ENCODE measurements at places on chromosomes 2 and 18.

DNA sequence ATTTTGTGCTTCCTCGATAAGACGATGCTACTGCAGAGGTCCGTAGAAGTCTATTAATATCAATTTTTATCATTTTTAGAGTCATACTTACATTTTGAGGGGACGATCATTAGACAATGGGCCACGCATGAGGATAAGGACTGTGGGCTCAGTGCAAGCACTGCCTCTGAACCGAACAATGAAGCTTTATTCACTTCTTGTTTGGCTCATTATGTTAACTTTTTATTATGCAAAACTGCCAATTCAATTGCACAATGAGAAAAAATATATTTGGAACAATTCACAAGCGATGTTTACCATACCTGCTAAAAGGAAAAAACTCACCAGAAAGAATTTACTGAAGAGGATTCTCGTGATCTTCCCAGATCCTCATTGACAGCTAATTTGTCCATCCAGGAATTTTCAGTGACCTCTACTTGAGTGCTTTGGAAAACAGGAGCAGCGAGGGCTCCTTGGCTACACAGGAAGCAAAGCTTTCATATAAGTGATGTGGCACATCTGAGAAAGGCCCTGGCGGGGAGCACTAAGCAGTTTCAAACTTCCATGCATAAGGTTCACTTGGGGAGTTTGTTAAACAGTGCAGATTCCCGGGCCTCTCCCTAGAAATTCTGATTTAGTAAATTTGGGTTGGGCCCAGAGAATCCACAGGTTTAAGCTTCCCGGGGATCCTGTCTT, 13.3 kb upstream of the CAPN13 start:
- DNase-seq = no peak

DNA sequence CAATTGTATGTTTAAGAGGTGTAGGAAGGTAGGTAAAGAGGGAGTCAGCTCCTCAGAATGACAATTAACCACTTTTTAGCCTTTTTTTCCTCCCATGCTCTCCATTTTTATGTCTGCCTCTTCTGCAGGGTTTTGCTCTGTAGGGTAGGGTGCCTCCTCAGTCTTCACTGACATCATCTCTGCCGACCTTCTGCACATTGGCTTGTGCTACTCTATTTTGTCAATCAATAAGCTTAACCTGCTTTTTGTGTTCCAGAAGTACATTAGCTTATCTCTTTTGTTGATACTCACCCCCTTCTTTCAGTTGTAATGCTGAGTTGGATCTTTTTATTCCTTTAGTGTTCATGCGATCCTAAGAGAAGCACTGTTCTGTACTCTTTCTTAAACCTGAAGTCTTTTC, 323.2 kb downstream of the RDH14 start:
- no peak for DNase-seq

GRCh38 chr2:129744649-129745048, 234.8 kb upstream of the RAB6C start:
- no peak for DNase-seq

GRCh38 chr18:57941841-57942489, 102.1 kb upstream of the NEDD4L start:
- DNase-seq = no peak

DNA sequence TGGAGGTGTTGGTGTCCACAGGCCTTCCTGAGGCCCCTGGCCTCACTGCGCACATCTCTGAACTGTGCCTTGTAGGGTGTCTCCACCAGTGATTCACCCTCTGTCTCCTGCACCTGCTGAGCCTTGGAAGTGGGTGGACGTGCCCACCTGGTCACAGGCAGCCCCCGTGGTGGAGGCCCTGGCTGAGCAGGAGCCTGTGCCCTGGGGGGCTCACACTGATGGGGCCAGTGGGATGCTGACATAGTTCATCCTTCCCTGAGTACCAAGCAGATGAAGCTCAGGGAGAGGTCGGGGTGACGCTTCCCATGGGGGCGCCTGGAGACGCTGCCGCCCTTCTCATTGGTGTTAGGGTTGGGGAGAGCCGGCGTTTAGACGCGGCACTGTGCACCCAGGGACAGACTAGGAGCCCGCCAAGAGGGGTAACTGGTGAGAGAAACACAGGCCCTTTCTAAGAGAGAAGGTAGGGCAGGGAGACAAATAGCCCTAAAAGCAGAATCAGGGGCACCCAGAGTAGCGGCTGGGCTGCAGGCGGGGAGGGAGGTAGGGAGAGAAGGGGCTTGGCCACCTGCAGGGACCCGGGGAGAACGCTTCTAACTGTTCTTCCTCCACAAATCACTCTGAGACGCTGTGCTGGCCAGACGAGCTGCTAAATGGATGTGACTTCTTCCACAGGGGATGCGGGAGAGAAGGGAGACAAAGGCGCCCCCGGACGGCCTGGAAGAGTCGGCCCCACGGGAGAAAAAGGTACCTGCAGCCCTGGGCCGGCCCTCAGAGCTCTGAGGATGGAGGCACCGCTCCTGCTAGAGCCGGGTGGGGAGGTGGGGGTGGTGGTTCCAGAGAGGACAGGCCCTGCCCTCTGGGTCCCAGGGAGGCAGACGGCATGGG, 18.0 kb downstream of the COLEC11 start:
- peak; percentile 9 for DNase-seq

GRCh38 chr2:172806493-172806892, 70.8 kb downstream of the RAPGEF4 start:
- no peak for DNase-seq

DNA sequence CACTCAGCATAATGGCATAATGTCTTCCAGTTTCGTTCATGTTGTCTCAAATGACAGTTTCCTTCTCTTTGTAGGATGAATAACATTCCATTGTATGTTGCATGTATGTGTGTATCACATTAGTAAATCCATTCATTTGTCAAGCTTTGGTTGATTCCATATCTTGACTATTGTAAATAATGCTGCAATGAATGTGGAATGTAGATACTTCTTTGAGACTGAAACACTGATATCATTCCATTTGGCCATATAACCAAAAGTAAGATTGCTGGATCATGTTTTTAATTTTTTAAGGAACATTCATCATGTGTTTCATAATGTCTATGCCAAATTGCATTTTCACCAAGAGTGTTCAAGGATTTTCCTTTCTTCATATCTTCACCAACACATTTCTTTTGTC, 1711.4 kb upstream of the PIK3C3 start:
- DNase-seq = no peak

DNA sequence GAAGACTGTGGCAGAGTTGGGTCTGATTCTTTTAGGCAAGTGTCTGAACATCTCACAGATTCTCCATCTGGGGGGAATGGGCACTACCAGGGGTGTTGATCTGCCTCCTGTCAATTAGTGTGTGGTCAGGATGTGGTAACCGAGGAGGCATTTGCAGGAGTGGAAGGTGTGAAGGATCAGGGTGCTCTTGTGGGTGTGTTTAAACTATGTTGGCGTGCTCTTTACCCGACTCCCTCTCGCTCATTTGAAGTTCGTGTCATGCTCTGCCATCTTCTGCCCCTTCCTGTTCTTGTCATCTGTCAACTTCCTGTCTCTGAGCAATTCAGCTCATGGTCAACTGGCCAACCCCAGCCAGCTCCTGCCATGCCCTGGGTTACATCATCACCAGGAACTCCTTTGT, 107.9 kb downstream of the RTN4 start:
- DNase-seq = no peak

DNA sequence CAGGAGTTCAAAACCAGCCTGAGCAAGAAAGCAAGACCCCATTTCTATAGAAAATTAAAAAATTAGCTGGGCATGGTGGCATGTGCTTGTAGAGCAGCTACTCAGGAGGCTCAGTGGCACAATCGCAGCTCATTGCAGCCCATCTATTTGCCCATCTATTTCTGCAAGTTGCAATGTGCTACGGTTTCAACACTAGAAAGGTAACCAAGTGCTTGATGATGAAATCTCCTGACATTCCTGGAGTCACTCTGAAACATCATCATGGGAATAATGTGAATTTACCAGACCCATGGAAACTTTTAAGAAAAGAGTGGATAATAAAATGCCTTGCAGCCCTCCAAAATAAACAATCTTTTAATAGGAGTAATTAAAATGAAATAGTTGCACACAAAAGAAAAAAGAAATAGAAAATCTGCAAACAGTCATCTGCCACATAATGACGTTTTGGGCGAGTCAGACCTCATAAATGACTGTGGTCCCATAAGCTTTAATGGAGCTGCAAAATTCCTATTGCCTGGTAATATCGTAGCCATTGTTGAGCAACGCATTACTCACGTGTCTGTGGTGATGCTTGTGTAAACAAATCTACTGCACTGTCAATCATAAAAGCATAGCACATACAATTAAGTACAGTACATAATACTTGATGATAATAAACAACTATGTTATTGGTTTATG, 46.6 kb upstream of the AMMECR1L start:
- no peak for DNase-seq

- DNase-seq = no peak
Observed at GRCh38 chr2:70715071-70715985, 52.7 kb downstream of the ADD2 start.

GRCh38 chr18:11150271-11150615, 874 bp upstream of the PIEZO2 start:
- DNase-seq = no peak

DNA sequence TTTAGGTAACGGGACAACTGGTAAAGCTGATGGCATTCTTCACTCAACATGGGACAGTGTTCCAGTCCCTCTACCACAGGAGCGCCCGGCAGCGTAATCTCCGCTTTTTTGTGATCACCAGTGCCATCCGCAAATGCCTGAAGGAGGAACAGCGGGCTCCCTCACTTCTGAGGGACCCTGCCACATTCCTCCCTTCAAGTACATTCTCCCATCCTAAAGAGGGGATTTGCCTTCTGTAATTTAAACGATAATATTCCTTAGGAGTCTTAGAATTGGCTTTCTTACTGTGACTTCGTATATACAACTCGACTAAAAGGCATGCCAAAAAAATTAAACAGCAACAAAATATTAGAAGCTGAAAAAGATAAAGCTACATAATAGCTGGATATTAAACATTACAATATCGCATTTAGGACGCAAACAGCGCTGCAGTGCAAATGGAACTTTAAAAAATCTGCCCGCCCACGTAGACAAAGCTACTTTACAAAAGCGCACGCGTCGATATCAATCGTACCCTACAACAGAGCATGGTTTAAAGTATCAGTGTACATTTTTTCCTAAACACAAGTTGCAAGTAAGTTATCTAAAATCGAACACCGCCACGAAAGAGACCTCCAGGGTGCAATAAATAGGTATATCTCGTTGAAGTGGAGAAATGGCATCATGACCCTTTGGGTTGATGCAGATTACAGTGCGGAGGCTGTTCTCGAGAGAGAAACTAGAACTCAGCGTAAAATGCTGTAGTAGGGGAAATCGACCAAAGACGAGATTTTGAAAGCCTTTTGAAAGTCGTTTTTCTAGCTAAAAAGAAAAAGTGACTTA, 2.3 kb upstream of the VSNL1 start:
- no peak for DNase-seq
